ENCODE measurements at places on chromosomes 7 and 10.
A peak's percentile ranks its signal among the peaks of the same experiment; 100 is the strongest.

GRCh38 chr10:34297541-34298345 is 517.4 kb downstream of the PARD3 start:
- peak; percentile 58 for DNase-seq

DNA sequence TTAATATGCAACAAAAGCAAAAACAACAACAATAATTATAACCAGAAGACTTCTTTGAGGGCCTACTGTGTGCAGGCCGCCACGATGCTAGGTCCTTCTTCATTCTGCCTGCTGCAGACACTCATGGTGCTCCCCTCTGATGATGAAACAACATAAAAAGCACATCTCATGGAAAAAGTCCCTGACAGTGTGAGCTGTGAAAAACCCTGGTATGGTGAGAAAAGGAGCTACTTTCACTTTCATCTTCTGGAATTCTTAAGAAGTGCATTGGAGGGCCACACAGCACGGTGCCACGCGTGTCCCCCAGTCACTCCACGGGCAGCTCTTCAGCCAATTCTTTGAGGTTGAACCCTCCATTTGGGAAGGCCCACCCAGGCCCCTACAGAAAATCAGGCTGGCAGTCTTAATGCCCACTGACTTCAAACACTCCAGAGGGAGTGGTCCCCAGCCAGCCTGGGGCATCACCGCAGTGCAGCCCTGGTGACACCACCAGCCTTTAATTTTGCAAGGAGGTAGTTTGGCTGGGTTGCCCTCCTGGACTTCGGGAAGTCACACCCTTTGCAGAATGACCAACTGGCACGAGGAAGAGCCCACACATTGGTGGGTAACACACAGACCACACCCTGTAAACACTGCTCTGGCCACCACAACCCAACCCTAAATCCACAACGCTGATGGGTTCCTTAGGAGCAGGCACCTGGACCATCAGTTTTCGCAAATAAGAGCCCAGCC is 7.7 kb downstream of the KCNMA1 start:
- DNase-seq = no peak

- no peak for DNase-seq
These were observed 180.7 kb downstream of the BMPER start for GRCh38 chr7:34086064-34086463.

DNA sequence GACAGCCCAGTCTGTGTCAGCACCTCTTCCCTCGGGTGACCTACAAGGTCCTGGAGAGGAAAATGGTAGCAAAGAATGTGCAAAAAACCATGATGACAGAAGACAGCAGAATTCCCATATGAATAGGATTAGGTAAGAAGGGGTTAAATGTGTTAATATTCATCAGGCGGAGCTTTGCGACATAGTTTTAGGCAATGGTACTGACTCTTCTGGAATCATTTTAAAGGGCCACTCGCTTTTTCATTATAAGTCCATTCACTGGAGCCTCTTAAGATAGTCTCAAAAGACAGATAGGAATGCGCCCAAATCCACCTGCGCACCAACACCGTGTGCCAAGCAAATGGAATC is 38.2 kb downstream of the DLG5 start:
- DNase-seq = no peak

- no peak for DNase-seq
These were observed 437.5 kb upstream of the FOXK1 start for GRCh38 chr7:4244635-4245034.
